ENCODE measurements at places on chromosomes 12 and 14. TPM values are rescaled to one million over a fixed set of nuclear protein-coding genes. Genes with fewer than 3 reads are reported as not detected.

DNA sequence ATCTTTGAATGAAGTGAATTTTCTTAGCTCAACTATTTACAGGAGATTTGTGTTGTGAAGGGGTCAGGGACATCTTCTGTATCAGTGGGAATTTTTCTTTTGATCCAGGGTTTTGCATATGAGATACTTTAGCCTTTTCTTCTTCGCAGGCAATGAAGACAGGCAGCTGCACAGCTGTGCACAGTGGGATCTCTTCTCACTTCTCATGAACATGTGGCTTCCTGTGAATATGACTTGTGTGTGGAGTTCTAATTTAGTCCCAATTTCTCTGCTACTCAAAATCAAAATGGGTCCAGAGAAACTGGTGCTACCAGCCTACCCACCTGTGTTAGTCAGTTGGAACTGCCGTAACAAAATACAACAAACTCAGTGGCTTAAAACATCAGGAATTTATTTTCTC lies 37.8 kb downstream of the ARF6 start:
- DNase-seq = no peak

DNA sequence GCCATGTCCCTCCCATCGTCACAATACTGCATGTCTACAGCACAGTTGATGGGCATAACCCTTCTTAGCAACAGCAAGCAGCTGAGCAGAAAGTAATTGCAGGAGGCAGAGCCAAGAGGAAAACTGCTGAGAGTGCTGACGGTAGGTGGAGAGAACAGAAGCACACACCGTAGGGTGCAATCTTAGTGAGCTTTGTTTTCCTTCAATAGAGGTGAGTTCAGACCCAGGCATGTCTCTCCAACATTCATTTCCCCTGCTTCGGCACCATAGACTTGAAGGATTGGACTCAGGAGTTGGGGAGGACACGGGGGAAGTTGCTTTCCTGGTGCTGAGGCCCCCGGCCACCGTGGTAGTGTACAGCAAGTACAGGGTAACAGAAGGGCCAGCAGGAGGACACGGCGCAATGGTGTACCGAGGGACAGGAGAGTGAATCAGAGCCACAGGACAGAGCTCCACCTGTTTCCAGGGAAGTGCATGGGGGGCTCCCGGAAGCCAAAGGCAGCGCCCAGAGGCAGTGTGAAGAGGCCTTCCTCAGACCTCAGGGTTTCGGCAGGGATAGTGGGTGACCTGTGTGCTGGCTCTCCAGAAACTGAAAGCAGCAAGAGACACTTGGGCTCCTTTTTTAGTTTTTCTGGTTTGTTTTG lies 36.3 kb upstream of the SINHCAF start:
- DNase-seq = no peak

GRCh38 chr12:119415714-119416113 lies 81.2 kb downstream of the CCDC60 start:
- no peak for DNase-seq

DPF3 gene
- polyA plus RNA-seq = 4.5 TPM

DNA sequence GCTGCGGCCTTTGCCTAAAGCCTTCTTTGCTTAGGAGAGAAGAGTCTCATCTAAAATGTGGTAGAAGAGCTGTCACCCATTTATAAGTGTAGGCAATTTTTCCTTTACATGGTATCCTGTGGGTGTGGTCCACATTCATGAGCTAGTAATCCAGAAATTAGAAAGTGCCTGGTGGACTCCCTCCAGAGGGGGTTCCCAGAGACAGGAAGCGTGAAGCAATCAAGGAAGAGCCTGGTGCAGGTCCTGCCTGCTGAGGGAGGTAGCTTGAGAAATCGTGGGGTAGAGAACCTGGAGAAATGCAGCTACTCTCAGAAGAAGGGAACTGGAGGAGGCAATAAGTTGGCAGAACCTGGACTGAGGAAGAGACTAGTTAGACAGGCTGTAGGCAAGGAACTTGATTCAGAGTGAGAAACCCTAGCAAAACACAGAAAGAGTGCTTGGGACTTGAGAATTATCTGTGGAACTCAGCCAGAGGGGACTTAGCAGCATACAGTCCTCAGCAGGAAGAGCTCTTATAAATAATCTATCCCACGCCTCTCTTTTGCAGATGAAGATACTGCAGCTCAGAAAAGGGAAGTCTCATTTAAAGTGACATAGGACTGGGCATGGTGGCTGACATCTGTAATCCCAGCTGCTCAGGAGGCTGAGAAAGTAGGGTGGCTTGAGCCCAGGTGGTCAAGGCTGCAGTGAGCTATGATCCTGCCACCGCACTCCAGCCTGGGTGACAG lies 182.4 kb upstream of the CCND2 start:
- no peak for DNase-seq

GRCh38 chr12:21655591-21655990 lies 2.1 kb downstream of the LDHB start:
- no peak for DNase-seq

LRIG3 gene
- 29.2 TPM for polyA plus RNA-seq

DNA sequence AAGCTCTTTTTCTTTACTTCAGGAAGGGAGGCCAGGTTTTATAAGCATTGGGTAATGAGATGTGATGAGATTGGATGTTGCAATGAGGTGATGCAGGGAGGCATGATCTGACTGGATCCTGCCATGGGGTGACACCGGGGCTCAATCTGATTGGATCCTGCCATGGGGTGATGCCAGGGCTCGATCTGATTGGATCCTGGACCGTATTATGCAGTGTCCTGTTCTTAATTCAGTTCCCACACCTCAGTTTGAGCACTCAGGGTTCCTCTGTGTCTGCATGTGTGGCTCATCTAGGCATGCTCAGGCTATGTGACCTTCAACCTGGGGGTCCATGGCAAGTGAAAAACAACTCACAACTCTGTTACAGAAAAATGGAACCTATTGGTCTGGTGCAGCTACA lies 166.4 kb downstream of the SLC15A4 start:
- no peak for DNase-seq

DNA sequence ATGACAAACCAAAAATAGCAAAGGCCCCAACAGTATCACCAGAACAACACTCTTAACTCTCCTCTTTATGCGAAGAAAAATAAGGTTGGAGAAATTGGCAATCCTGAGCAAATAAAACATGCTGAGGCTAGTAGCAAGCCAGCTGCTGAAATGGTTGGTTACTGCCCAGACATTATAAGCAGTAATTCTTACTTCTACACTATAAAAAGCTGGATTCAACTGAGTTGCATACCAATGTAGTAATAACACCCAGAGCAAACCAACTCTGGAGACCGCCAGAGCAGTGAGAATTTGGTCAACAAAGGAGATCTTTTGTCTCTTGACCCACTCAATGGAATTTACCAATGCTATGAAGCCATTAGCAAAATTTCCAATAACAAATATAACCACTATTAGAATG lies 628 bp downstream of the TAS2R30 start:
- DNase-seq = no peak

ASPG gene
- polyA plus RNA-seq = 2.1 TPM

GRCh38 chr12:24424889-24425600 lies 475.6 kb upstream of the SOX5 start:
- no peak for DNase-seq

ENDOU gene
- polyA plus RNA-seq = 0.35 TPM

BBS10 gene
- polyA plus RNA-seq = 13.0 TPM

PELI2 gene
- polyA plus RNA-seq = 3.4 TPM

DNA sequence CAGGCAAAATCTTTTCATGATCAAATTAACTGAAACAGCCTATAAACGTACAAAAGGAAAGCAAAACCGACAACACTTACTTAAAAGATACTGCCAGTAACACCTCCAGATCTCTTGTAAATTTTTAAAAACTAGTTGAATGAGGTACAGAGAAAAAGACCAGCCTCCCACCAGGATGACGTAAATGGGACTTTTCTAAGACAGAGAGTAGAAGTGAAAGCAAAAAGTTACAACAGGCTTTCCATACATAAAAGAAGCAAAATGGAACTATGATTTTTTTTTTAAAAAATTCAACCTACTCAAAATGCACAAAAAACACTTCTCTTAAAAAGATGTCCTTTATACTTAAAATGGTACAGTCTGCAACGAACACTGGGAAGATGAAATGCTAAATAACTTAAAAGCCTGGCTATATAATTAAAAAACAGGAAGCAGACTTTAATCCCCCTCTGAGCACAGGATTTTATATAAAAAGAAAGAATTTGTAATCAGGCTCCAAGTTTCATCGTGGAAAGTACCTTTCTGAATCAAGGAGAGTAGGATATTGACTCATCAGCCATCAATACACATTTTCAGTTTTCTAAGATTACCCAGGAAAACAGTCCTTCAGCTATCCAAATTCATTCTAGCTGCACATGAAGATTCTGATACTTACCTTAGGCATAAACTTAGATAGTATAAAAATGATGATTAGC lies 14.2 kb upstream of the MYO1A start:
- DNase-seq = no peak

SLC35F4 gene
- polyA plus RNA-seq = 0.17 TPM

B4GALNT3 gene
- polyA plus RNA-seq = 12.9 TPM

ASCL1 gene
- polyA plus RNA-seq = not detected

DNA sequence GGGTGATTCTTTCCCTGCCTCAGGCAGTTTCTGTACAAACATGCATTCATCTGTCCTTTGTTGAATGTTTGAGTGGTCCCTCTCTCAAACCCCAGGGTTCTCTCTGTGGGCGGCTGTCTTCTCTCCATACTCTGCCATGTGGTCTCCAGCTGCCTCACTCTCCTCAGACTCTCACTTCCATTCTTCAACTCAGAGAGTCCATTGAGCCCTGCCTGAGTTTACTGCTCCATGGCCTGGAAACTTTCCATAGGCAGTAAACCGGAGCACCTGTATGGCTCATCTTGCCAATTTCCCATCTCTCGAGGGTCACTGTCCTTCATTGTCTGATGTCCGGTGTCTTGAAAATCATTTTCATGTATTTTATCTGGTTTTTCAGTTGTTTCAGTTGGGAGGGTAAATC lies 11.3 kb downstream of the C14orf132 start:
- DNase-seq = no peak

MYRFL gene
- 0.22 TPM for polyA plus RNA-seq

GRCh38 chr12:48946943-48947342 lies 10.3 kb downstream of the ARF3 start:
- no peak for DNase-seq

APOLD1 gene
- polyA plus RNA-seq = 8.9 TPM

PLEKHH1 gene
- 2.0 TPM for polyA plus RNA-seq

IL23A gene
- polyA plus RNA-seq = 0.52 TPM

- DNase-seq = no peak
Observed at GRCh38 chr12:43937947-43938346, 102.1 kb downstream of the TMEM117 start.

RNASE7 gene
- 0.14 TPM for polyA plus RNA-seq

GRCh38 chr12:124994437-124994975 lies 1.1 kb downstream of the BRI3BP start:
- no peak for DNase-seq

- DNase-seq = peak; percentile 32
Observed at GRCh38 chr12:3342051-3342450, 149.0 kb upstream of the PRMT8 start.

- no peak for DNase-seq
Observed at GRCh38 chr12:13573698-13574321, 377.3 kb downstream of the EMP1 start.

- no peak for DNase-seq
Observed at GRCh38 chr12:51911788-51912711, 4.7 kb downstream of the ACVRL1 start.

DNA sequence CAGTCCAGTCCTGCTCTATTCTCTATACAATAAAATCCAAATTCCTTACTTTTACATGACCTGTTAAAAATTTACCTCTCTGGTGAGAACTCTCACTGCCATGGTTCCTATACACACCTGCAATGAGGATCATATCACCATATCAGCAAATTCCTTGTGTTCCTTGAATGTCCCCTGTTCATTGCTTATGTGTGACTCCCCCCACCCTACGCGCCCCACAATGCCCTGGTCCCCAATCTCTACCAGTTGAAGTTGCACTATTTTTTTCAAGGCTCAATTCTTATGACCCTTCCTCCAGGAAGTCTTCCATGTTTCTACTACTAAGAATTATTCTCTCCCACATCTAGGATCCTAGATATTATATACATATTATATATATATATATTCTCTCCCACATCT lies 82.2 kb upstream of the NEDD1 start:
- no peak for DNase-seq

C3AR1 gene
- 7.6 TPM for polyA plus RNA-seq

TMEM132C gene
- polyA plus RNA-seq = 2.1 TPM
